ENCODE measurements at places on chromosomes 1 and 21.
A peak's percentile ranks its signal among the peaks of the same experiment; 100 is the strongest.

DNA sequence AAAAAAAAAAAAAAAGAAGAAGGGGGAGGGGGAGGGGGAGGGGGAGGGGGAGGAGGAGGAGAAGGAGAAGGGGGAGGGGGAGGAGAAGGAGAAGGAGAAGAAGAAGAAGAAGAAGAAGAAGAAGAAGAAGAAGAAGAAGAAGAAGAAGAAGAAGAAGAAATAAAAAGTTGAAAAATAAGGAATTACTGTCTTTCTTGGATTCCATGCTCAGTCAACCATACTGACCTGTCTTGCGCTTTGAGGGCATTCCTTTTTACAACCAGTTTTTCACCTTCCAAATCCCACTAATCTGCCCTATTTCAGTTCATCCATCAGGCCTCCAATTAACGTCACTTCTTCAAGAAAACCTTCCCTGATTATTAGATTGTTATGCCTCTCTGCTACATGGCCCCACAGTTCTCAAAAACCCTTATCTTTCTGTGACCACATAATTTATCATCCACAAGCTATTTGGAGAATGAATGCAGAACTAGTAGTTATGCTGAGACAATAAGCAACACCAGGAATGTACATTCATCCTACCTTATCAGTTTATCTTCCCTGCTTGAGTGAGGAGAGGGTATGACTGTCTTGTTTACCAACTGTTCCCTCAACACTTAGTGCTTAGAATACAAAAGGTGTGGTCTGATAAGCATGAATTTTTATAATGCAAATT, 57.5 kb upstream of the GUCA2A start:
- no peak for DNase-seq

DNA sequence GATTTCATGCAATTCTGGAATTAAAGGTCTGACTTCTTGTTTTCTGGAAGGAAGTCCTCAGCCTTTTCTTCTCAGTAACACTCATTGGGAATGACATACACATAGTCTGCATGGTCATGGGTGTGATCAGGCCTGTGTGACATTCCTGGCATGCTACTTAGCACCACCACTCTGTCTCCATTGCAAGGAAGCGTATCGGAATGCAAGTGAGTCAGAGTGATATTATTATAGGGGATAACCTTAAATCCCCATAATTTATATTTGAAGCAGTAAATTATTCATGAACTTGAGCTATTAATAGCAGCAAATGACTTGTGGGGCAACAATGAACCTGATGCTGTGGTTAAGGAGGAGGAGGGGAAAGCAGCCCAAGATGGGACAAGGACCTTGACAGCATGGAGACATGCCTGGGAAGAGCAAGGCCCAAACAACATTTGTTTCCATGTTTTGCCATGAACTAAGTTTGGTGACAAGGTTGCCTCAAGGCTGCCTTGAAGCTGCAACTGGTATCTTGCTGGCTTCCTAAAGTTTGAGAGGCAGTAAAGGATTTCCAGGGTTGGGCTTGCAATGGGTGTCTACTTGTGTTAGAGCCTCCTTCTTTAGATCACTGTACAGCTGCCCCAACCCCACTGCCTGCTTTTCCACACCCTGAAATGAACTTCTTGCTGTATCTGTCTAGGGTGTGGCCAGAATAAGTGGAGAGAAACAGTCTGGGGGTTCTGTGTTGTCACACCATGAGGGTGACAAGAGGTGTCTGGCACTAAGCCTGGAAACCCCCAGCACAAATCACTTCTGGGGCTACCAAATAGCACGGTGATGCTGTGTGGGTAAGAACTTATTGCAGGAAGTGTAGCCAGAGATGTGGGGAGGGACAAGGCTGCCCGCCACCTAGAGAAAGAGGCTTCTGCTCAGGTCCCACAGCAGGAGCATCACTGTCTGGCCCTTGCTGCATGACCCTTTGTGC, 4.6 kb downstream of the MAB21L3 start:
- DNase-seq, result no peak

DNA sequence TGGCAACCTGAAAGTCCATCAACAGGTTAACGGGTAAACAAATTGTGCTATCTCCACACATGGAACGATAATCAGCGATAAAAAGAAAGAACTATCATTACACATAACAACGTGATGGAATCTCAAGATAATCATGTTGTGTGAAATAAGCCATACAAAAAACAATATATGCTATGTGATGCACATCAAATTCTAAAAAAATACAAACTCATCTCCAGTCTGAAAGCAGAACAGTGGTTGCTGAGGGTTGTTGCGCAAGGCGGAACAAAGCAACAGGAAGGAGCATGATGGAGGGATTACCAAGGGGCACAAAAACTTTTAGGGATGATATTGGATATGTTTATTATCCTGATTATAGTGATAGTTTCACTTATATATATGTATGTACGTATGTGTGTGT, 324.8 kb downstream of the VAV3 start:
- no peak for DNase-seq

GRCh38 chr1:25990251-25990650, 7.6 kb downstream of the PAFAH2 start:
- no peak for DNase-seq

- DNase-seq, result no peak
Measured at GRCh38 chr1:91768786-91769725, 116.9 kb downstream of the TGFBR3 start.

GRCh38 chr1:110676970-110677369, 2.2 kb upstream of the KCNA3 start:
- DNase-seq, result no peak

- DNase-seq, result no peak
Measured at GRCh38 chr1:87204921-87205320, 123.8 kb upstream of the LMO4 start.

GRCh38 chr1:40594187-40594531, 62.7 kb downstream of the ZNF684 start:
- DNase-seq, result no peak

DNA sequence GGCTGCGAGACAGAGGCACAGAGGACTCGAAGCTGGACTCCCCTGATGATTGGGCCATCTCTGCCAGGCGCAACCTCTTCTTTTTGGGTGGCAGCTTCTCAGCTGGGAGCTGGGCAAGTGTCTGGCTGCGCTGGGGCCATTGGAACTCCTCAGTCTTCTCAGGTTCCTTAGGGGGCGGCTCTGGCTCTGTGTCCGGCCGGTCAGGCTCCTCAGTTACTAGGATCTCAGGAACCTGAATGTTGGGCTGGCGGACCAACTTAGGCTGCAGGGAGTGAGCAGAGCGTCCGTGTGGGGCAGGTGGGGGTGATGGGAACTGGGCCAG, 97.5 kb upstream of the EDN2 start:
- no peak for DNase-seq

DNA sequence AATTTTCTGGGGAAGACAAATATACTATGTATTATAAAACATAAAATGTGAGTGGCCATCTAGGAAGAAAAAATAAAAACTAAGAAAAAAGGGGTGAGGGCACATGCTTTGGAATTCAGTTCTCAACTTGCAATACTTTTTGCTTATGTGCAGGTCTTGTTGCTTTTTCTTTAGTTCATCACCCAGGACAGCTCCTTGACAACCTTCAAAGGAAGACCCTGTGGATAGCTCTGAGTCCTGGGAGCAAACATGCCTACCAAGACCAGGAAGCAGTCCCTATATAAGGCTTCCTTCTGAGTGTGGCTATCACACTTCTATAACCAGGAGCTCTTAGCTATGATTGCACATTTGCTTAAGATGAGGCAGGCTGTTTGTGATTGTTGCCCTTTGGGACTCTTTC, 78.0 kb downstream of the WDR64 start:
- no peak for DNase-seq

DNA sequence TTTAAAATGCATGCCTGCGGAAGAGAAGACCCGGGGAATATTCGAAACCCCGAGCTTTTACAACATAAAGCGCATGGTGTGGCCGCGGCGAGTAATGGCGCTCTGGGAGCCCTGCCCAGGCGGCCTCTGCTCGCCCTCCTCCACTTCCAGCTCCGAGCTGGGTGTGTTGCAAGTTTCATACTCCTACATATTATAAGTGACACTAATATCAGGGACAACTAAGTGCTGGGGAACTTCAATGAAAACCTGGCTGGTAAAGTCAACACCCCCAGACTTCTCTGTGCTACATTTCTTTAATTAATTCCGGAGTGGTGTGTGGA, 11.8 kb downstream of the SIM2 start:
- no peak for DNase-seq

DNA sequence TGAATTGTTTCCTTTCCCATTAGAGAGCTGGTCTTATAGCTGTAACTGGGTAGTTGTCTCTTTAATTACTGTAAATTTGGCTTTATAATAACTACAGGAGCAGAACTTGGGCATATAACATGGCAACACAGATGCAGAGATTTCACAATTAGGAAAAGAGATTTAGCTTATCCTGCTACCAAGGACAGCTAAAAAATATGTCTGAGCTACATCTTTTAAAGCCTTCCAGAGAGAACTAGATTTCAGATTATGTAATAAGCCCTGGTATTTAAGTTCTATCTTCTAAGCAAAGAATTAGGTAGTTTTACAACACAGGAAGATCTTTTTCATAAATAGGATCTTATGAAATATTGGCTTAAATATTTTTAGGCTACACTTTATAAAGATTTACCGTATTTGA, 313.8 kb downstream of the S1PR1 start:
- no peak for DNase-seq

- DNase-seq, result no peak
Measured at GRCh38 chr1:112762541-112763500, 47.7 kb upstream of the PPM1J start.

GRCh38 chr1:85328713-85329397, 52.4 kb upstream of the BCL10 start:
- DNase-seq, result no peak

DNA sequence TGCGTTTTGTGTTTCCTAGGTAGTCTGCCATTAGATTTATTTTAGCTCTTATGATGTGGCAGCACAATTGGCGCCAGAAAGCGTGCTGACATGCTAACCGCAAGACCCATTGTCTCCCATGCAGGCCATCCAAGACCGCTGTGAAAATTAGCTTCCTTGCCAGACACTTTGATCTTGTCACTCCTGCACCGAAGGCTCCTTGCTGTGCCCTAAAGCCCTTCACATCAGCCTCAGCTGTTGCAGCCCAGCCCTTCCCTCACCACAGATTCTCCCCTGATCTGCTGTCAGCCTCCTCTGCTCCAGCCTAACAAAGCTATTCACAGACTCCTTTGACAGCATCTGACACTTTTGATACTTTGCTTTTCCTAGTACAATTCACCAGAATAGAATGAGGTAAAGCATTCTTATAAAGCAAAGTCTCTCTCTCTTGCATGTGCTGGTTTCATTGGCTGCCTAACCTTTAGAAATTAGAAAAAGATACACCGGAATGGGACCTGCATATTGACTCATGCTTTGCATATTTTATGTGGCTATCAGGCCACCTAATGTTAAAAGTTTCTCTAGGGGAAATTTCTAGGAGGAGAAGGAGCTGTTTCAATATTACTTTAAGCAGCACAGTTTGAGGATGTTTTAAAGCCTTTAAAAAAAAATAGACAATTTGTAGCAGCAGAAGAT, 280.3 kb upstream of the FMN2 start:
- DNase-seq, result no peak

GRCh38 chr1:109776911-109777310, 13.2 kb upstream of the EPS8L3 start:
- peak; percentile 67 for DNase-seq

DNA sequence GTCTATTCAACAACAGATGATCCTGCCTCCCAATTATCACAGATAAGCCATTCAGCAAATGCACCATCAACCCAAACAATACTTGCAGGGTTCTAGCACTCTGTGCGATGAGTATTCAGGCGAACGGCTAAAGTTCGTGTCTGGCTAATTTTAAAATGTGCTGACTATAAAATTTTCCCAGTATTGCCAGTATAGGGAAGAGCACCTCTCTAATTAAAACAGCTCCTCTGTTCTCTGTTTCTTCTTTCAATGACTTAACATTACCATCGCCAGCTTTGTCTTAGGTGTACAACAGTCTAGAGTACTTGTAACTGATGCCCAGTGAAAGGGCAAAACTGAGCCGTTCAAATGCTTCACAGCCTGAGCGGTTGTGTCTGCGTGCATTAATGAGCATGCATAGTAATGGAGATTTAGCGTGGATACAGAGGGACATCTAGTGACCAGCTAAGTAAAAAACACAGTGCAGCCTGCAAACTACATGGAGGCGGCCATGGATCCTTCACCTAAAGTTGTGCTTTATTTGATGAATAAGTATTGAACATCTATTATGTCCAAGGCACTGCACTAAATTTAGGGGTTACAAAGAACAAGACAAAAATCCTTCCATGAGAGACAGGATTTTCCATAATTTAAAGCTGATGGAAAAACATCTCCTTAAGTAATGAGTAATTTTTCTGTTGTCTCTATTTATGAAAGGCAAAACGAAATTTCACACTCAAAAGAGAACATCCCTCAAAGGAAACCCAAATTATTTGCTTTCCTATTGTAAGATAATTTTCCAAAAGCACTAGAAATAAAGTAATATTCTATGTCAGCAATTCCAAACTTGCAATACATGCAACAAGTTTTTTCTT, 120.0 kb downstream of the SETD4 start:
- no peak for DNase-seq

DNA sequence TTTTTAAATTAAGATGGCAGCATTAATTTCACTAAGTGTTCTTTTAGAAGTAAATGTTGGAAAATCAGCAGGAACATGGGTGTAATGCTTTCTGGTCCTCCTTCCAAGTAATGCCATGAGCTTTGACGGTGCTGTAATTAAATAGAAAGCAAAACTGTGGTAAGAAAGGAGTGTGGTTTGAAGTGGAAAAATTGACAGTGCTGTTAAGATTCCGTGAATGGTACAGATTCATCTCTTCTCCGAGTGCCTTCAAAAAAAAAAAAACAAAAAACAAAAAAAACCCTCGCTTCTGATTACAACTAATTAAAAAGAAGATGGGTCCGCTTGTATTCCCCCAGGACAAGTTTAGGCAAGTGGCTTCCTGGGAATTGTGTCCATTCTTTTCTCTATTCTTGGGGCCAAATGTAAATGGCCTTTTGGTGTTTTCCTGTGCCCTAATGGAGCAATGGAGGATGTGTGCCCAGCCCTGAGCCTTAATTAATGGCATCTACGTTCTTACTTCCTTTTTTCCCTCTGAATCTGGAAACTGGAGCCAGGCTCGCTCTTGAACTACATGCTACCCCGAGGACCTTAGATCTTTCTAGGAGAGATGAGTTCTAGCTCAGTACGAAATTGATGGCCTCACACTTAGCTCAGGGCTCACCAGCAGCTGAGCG, 5.1 kb downstream of the LMO4 start:
- no peak for DNase-seq

GRCh38 chr1:8283058-8283884, 34.6 kb upstream of the SLC45A1 start:
- no peak for DNase-seq

GRCh38 chr1:9996624-9997582, at the start of gene RBP7:
Gene RBP7, plus strand, starts transcription at chr1:9997228. Its CDS starts 31 bp downstream, at chr1:9997259.
- peak; percentile 1 for DNase-seq

GRCh38 chr1:207918581-207918980, 7.7 kb upstream of the CD34 start:
- no peak for DNase-seq

Measured in T-helper 9 cell (primary cell).